ENCODE measurements at places on chromosomes 3 and 15. TPM values are rescaled to one million over a fixed set of nuclear protein-coding genes. Genes with fewer than 3 reads are reported as not detected.

- no peak for DNase-seq
Observed at GRCh38 chr3:181888234-181888633, 176.5 kb downstream of the SOX2 start.

DNA sequence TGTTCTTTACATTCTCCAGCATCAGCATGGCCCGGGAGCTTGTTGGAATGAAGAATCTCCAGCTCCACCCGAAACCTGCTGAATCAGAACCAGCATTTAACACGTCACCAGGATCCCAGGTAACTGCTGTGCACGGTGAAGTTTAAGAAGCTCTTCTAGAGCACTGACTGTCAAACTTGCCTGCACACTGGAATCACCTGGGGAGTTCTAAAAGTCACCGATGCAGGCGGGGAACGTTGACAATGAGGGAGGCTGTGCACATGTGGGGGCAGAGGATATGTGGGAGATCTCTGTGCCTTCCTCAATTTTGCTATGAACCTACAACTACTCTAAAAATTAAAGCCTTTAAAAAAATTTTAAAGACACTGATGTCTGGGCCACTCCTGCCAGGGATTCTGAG is 19.1 kb upstream of the PAQR5 start:
- no peak for DNase-seq

- no peak for DNase-seq
Observed at GRCh38 chr3:56916716-56917360, 115.1 kb upstream of the ARHGEF3 start.

GRCh38 chr3:67691207-67691606 is 36.8 kb upstream of the SUCLG2 start:
- DNase-seq = no peak

The SMCO1 gene
- total RNA-seq = not detected

DNA sequence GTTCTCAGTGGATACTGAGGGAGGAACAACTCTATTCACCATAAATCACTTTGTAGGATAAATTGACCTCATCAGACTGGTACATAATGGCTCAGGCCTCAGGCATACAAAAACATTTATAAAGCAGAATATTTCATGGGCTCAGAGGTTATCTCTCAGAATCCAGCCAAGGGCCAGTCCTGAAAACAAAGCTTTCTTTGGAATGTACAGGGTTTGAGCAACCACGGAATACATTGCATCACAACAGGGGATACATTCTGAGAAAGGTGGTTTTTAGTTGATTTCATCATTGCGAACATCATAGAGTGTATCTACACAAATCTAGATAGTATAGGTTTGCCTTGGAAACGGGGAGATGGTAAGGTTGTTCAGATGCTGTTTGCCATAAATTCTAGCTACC is 33.4 kb upstream of the CTDSPL2 start:
- no peak for DNase-seq

The TWF2 gene
- 89.1 TPM for total RNA-seq

DNA sequence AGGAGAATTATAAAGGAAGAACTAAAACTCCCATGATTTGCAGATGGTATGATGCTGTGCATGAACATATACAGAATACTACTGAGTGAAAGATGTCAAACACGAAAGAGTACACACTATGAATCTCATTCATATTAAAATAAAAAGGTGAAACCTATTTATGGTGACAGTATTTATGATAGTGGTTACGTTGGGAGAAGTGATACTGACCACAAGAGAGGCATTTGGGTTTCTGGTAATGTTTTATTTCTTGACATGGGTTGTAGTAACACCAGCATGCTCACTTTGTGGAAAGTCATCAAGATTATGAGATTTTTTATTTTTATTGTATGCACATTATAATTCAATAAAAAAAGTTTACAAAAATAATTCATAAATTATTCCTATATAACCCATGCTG is 324.0 kb downstream of the GAP43 start:
- no peak for DNase-seq

The KBTBD13 gene
- total RNA-seq = not detected

DNA sequence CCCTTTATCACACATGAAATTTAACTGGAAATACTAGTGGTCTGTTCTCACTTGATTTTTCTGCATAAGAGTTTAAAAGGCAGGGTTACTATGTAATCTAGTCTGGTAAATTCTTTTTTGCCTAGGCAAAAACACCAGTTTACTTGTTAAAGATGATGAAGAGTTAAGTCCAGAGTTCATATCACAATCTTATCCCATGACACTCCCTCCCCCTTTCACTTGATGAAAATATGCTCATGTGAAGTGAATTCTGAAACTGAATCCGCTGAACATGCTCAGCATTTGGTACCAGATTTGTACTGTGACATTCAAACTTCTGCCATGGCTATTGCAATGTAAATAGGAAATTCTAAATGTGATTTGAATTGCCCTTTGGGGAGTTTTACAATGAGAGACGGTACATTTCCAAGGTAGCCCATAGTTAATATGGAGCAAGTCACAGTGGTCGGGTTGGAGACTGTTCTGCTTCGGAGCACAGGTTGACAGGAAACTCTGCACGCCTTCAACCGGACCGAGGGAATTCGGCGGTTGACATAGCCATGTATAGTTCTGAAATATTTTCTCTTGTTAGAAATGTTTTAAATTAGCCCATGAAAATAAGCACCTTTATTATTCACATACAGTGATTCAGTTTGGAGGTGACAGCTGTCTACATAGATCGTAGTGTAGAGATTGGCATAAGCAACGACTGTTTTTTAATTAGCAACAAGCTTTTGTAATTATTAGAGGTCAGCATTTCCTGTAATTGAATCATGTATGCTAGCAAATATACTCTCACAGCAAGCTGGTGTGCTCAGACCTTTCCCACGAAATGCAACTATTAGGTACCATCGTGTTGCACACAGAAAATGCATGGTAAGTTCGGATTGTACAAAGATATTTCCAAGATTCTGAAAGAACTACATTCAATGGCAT is 768.6 kb upstream of the GOLIM4 start:
- no peak for DNase-seq

DNA sequence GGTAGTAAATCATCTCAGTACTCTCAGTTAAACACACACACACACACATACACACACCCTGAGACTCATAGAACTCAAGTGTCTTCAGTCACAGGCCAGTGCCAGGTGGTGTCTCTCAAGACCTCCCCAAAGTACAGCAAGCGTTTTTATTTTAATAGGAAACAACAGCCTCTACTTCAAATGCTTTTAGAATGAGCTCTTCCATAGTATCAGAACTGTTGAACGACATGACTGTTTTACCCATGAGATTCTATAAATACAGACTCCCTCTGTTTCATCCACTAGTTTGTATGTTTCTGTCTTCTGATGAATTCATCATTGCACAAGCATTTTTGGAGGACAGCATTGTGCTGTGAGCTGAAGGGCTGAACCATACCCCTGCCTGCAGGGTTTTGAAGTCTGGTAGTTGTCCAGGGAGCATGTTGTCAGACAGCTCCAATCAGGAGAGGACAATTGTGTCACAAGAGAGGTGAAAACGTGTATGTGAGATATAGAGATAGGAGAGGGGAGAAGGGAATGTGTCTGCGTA is 201.0 kb upstream of the BCL6 start:
- no peak for DNase-seq

DNA sequence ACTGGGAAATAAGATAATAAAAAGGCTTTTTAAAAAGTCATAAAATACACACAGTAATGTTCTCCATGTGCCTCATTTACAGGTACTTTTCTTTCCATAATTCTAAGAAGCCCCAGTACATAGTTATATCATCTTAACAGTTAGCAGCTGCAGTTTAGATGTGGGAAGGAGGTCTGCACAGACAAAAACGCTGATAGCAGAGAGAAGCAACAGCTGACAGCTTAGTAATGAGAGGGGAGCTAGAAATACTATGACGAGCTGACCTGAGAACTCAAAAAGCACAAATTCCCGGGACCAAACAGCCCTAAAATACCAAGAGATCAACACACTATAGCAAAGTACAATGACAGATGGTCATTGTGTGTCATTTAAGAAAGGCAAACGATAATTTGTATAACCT is 36.7 kb upstream of the ARHGEF3 start:
- no peak for DNase-seq

The GP5 gene
- total RNA-seq = 0.96 TPM

DNA sequence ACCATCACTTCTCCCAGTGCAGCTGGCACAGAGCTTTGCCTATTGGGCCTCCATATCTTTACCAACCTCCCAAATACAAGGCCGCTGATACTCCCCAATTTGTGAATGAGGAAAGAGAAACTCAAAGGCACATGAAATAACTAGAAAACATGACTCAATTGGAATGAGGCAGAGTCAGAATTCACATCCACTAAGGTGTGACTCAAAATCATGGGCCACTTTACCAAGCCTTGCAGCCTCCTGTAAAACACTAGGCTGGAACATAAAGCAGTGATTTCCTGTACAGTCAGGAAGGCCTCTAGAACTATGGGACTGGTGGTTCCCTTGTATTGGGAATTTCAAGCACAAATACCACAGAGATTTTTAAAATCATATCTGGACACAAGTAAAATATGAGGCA is 128.6 kb downstream of the DCLK3 start:
- no peak for DNase-seq

DNA sequence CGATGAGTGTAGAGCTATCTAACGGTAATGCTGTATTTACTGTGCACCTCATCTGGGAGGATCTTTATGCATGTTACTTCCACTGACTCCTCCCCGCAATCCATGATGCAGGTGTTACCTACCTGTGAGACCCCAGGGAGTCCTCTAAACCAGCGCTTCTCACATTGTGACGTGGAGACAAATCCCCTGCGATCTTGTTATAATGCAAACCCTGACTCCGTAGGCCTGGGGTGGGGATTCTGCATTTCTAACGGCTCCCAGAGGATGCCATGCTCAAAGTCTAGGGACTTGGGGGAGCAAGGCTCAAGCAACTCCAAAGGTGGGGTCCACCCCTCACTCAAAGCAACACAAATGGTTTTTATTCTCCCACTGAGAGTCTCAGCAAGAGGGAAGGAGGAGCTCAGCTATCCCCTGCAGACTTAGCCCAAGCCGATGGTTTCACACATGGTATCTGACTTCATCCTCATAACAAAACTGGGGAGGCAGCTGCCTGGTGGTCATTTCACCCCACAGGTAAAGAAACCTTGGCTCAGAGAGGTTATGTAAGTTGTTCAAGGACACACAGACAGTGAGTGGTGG is 63.6 kb downstream of the PCSK6 start:
- DNase-seq = no peak

The ADGRG7 gene
- total RNA-seq = not detected

- DNase-seq = no peak
Observed at GRCh38 chr15:65110676-65111292, 4.2 kb downstream of the UBAP1L start.

The DUOXA2 gene
- not detected for total RNA-seq

- no peak for DNase-seq
Observed at GRCh38 chr3:89795506-89795905, 688.1 kb downstream of the EPHA3 start.

DNA sequence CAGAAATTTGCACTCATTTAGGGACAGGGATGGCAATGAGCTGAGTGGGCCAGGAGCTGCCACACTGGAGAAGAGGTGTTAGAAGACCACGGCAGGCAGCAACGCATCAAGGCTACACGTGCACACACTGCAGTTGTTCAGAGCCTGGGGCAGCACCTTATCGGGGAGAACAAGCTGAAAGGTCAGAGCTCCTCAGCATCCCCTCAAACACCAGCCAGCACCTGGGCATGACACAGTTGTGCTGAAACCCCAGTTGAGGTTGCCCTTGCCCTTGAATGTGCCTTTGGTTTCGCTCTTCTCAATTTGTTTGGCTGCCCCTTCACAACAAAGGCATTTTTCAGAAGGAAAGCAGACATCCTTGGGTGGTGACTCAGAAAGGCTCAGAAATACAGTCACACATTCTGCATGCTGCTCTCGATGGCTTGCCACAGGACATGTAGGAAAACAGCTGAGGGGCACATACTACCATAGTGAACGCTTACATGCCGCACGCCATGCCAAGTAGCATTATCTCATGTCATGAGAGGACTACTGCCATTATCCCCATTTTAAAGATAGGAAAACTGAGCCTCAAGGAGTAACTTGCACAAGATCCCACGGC is 57.6 kb downstream of the ST8SIA2 start:
- DNase-seq = no peak
